ENCODE measurements at places on chromosomes 5 and 9. TPM values are rescaled to one million over a fixed set of nuclear protein-coding genes. Genes with fewer than 3 reads are reported as not detected.

- no peak for DNase-seq
Observed at GRCh38 chr9:85524531-85524930, 217.2 kb downstream of the AGTPBP1 start.

DNA sequence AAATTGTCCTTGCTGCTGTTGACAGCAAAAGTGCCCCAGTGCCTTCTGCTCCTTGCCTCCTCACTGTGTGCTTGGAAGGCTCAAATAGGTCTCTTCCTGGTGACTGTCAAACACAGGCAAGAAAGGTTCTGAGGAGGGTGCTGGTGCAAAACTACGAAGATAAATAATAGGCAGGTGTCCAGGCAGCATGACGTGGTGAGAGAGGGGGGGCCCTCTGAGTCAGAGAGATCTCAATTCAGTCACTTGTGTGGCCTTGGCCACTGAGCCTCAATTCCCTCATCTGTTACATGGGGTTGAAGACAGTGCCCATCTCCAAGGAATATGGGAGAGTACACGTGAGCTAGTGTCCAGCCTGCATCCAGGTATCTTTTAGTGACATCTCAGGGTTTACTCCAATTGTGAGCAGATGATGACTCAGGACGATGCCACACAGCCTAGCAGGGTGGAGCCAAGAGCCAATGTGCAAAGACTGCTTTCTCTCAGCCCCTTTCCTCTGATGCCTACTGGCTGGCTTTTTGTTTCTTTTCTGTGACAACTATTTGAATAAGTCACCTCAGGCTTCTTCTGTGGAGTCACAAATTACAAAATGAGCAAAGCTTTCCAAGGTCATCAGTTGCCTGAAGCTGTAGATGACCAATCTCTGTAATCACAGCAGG is 29.7 kb upstream of the SMIM32 start:
- peak; percentile 27 for DNase-seq

- no peak for DNase-seq
Observed at GRCh38 chr5:82106207-82106606, 134.4 kb downstream of the ATG10 start.

DNA sequence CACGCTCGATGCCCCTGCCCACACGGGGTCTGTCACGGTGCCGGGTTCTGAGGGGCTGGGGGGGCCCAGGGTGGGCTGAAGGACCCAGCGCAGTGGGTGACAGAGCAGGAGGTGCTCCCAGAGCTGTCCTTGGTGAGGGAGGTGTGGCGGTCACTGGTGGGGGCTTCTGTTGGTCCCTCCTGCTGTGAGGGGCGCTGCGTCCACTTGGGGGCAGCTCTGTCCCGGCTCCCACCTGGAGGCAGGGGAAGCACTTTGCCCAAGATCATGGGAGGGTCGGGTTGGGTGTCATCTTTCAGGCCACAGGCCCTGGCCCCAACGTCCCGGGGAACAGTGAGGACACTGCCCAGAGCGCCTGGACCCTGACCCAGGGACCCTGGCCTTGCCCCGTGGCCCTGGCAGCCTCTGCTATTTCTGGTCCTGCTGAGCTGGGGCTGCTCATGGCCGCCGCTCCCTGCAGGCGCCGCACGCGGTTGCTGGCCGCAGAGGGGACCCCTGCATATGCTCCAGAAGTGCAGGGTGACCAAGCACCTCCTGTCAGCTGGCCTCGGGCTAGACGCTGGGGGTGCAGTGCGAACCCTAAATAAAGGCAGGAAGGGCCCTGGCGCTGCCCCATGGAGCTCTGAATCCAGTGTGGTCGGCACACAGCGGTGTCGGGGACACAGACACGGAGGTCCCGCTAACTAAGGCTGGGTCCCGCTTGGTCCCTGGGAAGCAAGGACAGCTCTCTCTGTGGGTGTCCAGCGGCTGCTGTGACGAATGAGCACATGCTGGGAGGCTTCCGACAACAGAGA is 11.6 kb upstream of the RNU6ATAC start:
- DNase-seq: no peak

DNA sequence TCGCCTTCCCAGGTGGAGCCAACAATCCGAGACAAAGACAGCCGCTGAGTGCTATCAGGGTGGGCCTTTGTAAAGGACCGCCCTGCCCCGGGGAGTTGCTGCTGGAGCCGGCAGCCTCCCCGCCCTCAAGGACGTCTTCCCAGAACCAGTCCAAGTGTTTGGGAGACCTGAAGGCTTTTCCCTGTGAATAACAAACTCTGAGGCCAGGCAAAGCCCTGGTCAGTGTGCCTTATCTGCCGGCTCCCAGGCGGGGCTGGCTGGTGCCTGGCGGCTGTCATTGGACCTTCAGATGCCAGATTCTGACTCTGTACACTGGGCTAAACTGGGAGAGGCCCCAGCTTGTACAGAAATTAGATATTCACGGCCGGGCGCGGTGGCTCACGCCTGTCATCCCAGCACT is 2.1 kb downstream of the SLC9A3 start:
- DNase-seq: no peak

DNA sequence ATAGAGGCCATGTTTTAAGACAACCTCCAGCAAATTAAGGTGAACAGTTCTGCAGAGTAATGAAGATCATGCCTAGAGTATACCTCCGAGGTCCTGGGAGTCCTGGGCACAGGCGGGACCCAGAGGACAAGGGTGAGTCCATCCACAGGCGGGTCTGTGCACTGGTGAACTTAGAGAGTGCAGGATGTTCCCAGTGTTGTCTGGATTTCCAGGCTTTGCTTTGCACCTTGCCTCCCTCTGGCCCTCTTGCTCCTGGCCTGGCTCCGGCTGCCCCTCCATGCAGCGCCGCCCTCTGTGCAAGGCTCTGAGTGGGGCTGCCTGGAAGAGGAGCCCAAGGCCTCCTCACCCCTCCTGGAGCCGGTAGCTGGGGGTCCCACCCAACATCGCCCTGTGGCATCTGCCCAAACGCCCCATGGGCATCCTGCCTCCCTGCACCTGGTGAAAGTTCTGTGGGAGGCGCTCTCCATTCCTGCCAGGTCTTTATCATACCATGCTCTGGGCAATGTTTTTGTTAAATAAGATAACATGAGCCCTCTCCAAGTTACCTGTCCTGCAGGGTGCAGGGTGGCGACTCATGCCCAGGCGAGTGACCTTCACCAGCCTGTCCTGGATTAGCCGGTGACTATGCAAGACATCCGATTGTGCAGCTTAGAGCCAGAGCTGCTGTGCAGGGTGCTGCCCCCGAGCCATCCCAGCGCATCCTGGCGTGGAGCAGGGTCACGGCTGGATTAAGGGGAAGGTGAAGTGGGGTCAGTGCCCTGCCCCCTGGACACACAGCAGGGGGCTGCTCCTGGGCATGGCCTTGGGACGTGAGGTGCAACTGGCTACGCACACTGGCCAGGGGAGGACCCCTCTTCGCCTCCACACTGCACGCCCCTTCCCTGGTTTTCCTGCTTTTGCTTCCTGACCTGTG is 41.3 kb upstream of the LPCAT1 start:
- no peak for DNase-seq

- no peak for DNase-seq
Observed at GRCh38 chr5:110161162-110161561, 471.4 kb downstream of the MAN2A1 start.

- no peak for DNase-seq
Observed at GRCh38 chr9:131674425-131675421, 65.2 kb downstream of the RAPGEF1 start.

DNA sequence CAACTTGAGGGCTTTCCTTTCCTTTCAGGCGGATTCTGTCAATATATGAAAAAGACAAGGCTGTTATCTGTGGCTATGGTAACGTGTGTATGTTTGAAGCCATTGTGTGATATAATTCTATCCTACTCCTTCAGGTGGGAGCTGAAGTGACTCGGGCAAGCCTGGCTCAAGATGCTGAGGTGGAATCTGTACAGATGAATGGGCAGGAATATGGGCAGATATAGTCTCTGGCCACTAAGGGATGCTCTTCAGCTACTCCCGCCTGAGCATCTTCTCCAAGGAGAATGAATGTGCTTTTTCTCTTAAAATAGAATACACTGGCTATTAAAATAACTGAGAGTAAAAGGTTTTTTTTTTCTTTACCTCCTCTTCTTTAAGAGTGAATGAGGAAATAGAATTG is 244.8 kb downstream of the ADGRV1 start:
- no peak for DNase-seq

- DNase-seq: no peak
Observed at GRCh38 chr5:151881621-151882225, 42.9 kb downstream of the GLRA1 start.

- DNase-seq: no peak
Observed at GRCh38 chr5:180341595-180341994, 11.5 kb downstream of the GFPT2 start.

DNA sequence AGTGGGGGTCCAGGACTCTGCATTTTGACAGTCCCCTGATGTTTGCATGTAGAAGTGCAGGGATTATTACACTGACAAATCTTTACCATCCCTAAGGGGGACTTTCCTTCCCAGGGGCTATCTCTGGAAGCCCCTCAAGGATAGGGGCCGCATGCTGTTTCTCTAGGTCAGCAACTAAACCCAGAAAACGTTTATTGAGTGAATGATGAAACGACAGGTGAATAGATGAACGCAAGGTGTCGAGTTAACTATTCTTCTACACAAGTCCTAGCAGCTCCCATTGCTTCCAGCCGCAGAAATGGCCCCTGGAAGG is 281 bp upstream of the HSD17B4 start:
- DNase-seq: no peak

DNA sequence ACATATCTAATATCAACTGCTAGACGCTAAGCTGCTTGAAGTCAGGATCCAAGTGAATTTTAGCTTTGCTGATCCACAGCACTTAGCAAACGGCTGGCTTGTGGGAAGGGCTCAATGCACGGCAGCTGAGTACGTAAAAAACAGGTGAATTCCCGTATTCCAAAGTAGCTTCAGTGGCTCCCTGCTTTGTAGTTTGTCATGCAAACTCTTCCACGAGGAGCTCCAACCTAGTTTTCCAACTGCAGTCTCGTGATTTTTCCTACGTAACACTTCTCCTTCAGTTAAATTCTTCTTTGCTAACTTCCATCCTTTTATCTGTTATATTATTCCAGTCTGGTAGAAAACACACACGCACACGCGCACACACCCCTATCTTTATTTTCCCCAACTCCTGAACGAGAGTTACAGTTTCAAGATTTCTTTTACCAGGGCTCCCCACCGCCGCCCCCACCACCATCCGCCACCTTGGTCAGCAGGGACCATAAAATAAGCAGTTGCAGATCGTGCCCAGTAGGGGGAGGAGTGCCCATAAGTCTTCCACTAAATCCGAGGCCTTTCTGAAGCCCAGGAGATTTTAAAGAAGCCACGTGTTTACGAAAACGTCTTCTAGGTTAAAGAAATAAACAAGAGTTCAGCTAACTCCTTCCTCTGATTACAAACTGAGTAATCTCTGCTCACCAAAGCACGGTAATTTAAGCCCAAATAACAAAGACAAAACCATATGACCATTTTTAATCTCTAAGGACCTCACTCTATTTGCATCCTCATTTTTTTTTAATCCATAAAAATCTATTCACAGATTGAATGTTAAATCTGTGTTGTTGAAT is 34.8 kb upstream of the TRIO start:
- peak; percentile 90 for DNase-seq

GRCh38 chr5:130164966-130165365 is 260.7 kb downstream of the CHSY3 start:
- peak; percentile 6 for DNase-seq

DNA sequence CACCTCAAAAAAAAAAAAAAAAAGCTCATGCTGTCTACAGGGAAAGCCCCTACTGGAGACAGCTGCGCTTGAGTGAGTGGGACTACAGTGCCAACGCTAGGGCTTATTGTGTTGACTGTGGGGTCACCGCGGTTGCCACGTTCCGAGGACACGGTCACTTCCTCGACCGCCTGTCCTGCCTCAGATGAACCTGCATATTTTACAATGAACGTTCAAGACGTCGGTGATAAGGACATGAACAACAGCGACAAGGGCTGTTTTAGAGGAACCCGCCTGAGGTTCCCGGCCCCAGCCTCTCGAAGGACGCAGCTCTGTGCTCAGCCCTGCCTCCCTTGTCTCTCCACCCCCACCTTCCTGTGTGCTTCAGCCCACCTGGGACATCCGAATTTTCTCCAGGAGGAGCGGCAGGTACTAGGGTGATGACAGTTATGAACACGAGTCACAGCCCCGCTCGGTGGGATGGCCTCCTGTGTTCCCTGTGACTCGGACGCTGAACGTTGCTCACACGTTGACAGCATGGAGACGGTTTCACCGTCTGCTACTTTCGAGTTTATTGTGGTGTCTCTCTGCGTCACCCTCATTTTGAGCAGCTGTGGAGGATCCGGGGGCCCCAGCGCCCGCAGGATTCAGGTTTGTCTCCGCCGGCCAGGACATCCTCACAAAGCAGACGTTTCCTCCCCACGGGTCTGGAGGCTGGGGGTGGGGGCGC is 11.3 kb upstream of the DIPK1B start:
- no peak for DNase-seq

GRCh38 chr9:135588371-135588770 is 26.8 kb downstream of the PAEP start:
- DNase-seq: no peak

GRCh38 chr5:84036842-84037241 is 316.2 kb upstream of the HAPLN1 start:
- DNase-seq: no peak

DNA sequence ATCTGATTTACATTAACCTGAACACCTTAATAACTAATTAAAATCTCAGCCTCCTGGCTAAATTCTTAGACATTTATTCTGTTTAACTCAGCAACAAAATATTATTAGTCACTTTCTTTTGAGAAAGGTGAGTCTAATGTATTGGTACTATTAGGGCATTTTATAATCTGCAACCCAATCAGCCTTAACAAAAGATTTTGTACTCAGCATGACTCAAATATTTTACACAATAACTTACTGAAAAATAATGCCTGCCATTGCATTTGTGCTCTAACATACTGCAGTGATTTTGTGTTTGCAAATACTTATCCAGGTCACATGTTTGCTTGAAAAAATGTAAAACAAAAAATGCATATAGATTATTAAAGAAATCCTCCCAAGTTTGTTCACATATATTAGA is 1129.9 kb downstream of the TAF11L14 start:
- DNase-seq: no peak

DNA sequence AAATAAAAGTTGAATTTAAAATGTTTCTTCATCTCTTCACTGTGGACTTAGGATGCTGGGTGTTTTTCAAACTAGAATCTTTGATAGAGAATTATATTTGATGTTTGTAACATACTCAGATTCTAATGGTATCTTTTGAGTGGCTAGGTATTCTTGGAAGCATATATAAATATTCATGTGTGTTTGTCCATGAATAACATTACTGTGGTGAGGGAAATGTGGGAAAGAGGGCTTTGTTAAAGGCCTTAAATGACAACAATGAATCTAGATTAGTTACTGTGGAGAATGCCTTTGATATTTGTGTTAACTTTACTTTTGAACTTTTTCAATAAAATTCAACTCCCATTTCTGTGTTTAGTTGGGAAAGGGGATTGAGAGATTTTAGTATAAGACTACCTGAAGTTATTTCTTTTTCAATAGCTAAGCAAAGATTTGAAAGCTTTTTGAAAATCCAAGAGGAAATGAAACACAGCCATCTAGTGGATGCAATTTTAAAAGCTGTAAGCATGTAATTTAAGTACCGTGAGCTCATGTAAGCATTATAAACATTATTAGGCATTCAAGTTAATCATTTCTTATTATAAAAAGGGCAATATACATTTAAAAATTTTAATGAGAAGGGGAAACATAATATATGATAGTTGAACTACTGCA is 69.6 kb downstream of the CCDC171 start:
- no peak for DNase-seq

The WNT8A gene
- total RNA-seq: not detected

The NIM1K gene
- total RNA-seq: not detected

The ABITRAM gene
- 13.1 TPM for total RNA-seq

The MCTP1 gene
- 15.7 TPM for total RNA-seq

The PCDH12 gene
- total RNA-seq: 0.07 TPM

Measured in A172 (cell line).